Liver (tissue), 10 donors: ENCODE measurements at places on chromosomes 6 and 20. TPM values are rescaled to one million over a fixed set of nuclear protein-coding genes. Genes with fewer than 3 reads are reported as not detected.

GRCh38 chr6:15994814-15995459, 133.9 kb upstream of the MYLIP start:
- H3K4me3 ChIP-seq = no peak overlapping the region
- H3K27ac ChIP-seq = no peak overlapping the region
- H3K27me3 ChIP-seq = no peaks in the 10 kb centered on the region
- no peaks in the 10 kb centered on the region for H3K36me3 ChIP-seq

- peaks cover 40% of the 10 kb centered on the region for H3K36me3 ChIP-seq
- H3K27me3 ChIP-seq = no peaks in the 10 kb centered on the region
- H3K4me1 ChIP-seq = peaks cover 11% of the 10 kb centered on the region
- H3K27ac ChIP-seq = peak overlapping the region; percentile 79
- H3K4me3 ChIP-seq = peak overlapping the region; percentile 24
Observed at GRCh38 chr20:31547017-31547675, 32.9 kb downstream of the HM13 start.

DNA sequence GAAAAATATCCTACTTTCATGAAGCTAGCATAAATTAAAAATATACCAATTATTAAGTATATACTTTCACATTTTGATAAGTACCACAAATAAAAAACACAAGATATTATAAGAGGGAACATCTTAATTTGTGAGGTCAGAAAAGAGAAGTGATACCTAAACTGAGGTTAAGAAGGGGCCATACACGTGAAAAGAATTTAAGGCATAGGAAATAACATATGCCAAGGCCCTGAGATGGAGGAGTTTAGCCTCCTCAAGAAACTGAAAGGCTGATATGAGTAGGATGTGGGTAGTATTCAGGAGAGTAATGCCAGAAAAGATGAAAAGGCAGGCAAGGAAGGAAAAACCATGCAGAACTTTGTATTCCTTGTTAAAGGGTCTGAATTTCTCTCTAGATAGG, 116.6 kb upstream of the HTR1E start:
- H3K4me1 ChIP-seq = no peaks in the 10 kb centered on the region
- no peaks in the 10 kb centered on the region for H3K27me3 ChIP-seq
- H3K27ac ChIP-seq = no peak overlapping the region
- DNase-seq = no peak
- H3K36me3 ChIP-seq = no peaks in the 10 kb centered on the region

WTAP gene
- polyA plus RNA-seq = 21.0 TPM

DNA sequence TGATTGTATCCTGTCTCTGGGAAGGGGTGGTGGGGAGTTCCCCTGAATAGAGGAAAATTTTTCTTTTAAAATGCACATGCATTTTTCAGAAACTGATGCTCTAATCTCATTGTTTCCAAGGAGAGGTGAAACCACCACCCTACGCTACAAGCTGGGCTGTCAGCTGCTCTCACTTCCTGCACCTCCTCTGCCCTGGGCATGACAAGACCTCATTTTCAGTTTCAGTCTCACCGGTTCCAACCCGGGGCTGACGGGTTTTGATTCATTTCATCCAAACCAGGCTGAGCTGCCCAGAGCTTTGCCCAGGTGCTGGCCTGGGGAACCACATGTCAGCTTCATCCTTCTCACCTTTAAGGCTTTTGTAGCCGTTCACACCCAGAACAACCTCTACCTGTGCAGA, 99.7 kb downstream of the EYA2 start:
- no peaks in the 10 kb centered on the region for H3K4me1 ChIP-seq
- H3K27me3 ChIP-seq = no peaks in the 10 kb centered on the region
- no peaks in the 10 kb centered on the region for H3K36me3 ChIP-seq
- no peak for DNase-seq
